Eye (tissue), 1 donor: ENCODE measurements at places on chromosomes 2 and 18.
A peak's percentile ranks its signal among the peaks of the same experiment; 100 is the strongest.

DNA sequence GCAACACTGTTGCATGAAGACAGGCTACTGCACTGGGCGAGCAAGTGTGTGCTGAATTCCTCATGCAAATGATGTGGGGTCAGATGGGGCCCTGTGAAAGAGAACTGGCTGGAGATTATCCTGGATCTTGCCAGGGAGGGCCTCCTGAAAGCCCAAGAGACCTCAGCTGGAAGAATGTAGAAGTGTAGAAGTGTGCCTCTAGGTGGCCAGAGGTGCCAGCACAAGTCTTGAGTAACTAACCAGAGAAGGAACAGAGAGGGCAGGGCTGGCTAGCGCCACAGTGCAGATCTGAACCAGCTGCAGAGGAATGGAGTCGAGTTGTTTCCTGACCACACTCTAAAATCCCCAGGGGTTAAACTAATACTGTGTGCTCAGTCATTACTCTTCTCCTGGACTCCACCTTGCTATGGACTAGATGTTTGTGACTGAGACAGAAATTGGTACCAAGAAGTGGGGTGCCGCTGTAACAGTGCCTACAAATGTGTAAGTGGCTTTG is 399.3 kb downstream of the LRATD1 start:
- no peak for DNase-seq

DNA sequence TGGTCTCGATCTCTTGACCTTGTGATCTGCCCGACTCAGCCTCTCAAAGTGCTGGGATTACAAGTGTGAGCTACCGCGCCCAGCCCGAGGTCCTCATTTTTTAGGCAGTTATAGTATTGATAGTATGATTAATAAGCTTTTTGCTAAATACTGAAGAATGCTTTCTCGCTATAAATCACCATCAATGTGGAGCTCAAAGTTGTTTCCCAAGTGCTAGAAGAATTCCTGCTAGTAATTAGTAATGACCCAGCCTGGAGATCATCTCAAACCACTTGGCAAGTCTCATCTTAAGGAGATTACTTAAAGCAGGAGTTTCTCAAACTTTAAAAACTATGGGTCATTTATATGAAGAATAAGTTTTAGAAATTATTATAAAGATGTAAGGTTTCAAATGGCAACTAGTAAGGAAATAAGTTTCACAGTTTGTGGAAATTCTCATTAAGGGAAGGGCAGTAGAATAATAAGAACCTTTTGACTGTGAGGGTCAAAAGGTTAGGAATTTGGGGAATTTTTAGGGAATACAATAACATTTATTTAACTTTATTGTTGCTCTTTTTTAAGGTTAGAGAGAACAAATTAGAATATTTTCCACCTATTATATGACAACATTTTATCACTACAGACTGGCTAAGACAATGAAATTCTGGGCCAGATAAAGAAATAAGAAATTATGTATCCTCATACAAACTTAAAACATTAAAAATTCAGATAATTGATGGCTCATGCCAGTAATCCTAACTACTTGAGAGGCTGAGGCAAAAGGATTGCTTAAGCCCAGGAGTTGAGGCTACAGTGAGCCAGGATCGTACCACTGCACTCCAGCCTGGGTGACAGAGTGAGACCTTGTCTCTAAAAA is 148.6 kb upstream of the MAP3K20 start:
- no peak for DNase-seq

DNA sequence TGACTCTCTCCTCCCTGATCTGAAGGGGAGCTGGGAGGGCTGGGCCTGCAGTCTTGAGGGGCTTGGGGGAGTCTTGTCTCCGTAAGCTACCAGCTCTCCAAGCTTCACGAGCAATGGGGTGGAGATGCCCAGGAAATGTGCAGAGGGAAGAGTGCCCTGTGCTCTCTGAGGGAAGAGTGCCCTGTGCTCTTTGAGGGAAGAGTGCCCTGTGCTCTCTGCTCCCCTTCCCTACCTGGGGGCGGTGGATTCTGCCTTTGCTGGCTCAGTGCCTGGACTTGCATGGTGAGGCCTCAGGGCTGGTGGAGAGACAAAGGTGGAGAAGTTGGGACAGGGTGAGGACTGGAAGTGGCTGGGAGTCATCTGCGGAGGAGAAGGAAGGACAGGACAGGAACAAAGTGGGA is 72.7 kb downstream of the TWIST2 start:
- no peak for DNase-seq

- no peak for DNase-seq
These were observed 8.9 kb downstream of the ZAP70 start for GRCh38 chr2:97722227-97722626.

- no peak for DNase-seq
These were observed 47.6 kb downstream of the COBLL1 start for GRCh38 chr2:164794016-164794415.

DNA sequence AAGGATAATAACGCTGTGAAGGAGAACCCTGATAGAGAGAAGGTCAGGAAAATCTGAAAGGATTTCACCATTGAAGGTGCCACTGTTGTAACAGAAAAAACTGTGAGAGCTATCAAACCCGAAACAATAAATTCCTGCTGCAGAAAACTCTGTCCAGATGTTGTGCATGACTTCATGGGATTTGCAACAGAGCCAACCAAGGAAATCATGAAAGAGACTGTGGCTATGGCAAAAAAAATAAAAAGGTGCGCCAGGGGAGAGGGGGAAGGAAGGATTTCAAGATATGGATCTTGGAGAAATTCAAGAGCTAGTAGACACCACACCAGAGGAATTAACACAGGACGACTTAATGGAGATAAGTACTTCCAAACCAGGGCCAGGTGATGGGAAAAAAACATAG is 88.0 kb downstream of the LDLRAD4 start:
- peak; percentile 34 for DNase-seq

- DNase-seq, result no peak
These were observed 168.7 kb upstream of the GULP1 start for GRCh38 chr2:188122985-188123384.

DNA sequence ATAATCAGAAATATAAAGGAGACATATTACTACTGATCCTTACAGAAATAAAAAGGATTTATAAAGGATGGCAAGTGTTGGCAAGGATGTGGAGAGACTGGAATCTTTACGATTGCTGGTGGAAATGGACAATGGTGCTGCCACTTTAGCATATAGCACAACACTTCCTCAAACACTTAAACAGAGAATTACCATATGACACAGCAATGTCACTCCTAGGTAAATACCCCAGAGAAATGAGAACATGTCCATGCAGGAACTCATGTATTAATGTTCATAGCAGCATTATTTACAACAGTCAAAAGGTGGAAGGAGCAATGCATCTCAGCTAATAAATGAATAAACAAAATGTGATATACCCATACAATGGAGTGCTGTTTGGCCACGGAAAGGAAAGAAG is 137.5 kb downstream of the NDUFA10 start:
- DNase-seq, result no peak

GRCh38 chr2:64562148-64562784 is 38.1 kb downstream of the AFTPH start:
- peak; percentile 12 for DNase-seq

DNA sequence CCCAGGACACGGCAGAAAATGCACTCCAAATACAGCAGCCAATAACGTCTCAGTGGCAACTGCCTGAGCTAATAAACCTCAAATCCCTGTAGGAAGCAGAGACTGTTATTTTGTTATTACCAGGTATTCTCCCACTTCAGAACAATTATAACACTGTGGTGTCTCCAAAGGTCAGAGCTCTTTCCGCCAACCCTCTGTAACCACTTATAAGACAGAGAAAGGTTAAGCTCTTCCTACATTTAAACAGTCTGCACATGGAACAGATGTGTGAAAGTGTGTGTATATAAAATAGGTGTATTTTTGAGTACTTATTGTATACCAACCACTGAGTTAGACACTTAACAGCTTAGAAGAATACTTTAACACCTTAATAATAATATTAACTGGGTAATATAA is 64.1 kb downstream of the FBXO15 start:
- DNase-seq, result no peak

DNA sequence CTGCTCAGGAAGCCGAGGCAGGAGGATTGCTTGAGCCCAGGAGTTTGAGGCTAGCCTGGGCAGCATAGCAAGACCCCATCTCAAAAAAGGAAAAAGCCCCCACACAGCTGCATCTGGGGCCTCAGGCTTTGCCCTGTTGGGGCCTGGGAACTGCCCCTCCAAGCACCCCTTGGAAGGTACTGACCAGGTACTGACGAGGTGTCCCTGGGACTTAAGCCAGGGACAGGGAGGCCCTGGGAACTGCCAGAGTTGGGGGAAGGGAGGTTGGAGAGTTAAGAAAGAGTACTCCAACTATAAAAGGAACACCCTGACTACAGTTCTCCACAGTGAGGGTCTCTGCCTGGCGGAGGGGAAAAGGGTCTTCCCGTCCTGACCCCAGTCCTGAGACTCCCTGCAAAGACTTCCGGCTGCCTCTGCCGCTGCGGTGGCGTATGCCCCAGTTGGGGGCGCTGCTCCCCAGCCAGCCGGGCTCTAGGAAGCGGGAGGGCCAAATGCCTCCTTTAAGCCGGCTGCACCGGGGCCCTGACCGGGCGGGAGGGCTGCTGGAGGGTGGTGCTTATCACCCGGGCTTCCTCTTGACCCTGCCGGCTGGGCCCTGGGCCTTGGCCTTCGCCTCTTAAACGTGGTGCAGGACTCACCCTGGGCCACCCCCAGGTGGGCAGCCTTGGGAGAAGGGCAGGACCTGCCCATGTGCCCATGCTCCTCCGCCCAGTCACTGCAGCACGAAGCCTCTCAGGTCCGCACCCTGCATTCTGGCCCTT is 12.8 kb downstream of the SLC30A3 start:
- peak; percentile 69 for DNase-seq

- no peak for DNase-seq
These were observed 1206.0 kb upstream of the ZEB2 start for GRCh38 chr2:145725876-145726275.

DNA sequence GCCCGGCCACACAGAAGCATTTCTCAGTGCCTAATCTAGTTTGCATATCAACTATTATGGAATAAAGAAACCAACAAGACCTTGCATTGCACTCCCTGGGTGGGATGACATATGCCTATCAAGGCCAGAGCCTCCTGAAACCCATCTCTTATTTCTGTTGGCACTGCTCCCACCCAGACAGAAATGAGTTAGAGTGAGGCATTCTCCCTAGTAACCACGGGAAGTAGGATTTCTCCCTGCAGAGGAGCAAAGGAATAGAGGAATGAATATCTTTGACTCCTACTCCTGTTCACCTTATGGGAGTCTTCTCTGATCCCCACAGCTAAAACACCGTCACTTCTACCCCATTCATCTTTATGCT is 24.2 kb upstream of the SCYGR1 start:
- no peak for DNase-seq

GRCh38 chr2:105732955-105733607 is 11.6 kb upstream of the NCK2 start:
- no peak for DNase-seq

GRCh38 chr2:33104726-33105125 is 158.0 kb downstream of the LTBP1 start:
- DNase-seq, result no peak

DNA sequence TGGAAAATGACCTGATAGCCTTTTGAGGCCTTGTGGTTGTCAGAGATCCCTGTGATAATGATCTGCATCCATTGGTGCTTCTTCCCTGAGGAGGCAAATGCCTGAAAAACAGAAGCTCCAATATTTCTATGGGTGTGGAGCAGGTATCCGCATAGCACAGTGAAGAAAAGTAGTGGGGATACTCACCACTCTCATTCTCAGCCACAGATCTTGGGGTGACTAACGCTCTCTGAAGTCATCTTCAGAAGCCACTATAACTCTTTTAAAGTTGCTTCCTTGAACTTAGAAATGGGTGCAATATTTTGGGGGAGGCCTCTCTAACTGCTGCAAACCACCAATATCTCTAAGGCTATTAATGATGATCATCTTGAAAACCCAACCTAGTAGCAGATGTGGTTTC is 46.2 kb downstream of the ARHGAP15 start:
- DNase-seq, result no peak

- no peak for DNase-seq
These were observed 108.3 kb upstream of the PPP1CB start for GRCh38 chr2:28643327-28643726.

GRCh38 chr2:67571785-67572718 is 174.9 kb downstream of the ETAA1 start:
- no peak for DNase-seq

- no peak for DNase-seq
These were observed 74.2 kb upstream of the FHL2 start for GRCh38 chr2:105473011-105473410.

DNA sequence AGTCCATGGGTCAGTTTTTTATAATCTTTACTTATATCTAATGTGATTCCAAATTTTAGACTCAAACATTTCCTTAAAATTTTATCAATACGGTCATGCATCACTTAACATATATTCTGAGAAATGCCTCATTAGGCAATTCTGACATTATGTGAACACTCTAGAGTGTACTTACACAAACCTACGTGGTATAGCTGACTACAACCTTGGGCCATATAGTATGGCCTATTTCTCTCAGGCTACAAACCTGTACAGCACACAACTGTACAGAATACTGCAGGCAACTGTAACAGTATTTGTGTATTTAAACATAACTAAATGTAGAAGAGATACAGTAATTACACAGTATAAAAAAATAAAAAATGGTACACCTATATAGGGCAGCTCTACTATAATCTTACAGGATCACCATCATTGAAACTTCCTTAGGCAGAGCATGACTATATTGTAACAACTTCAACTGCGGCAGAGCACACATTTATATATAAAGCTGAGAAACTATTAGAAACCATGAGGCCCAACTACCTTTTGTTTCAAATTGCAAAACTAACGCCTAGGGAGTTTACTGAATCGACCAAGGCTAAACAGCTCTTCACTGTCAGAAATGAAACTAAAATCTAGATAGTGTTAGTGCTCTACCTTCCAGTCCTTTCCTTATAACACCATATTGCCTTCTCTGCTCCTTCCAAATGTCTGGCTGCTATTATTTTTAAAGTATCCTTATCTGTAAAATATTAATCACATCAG is 6.9 kb downstream of the YES1 start:
- DNase-seq, result no peak

GRCh38 chr18:42950732-42951131 is 164.8 kb downstream of the RIT2 start:
- no peak for DNase-seq

DNA sequence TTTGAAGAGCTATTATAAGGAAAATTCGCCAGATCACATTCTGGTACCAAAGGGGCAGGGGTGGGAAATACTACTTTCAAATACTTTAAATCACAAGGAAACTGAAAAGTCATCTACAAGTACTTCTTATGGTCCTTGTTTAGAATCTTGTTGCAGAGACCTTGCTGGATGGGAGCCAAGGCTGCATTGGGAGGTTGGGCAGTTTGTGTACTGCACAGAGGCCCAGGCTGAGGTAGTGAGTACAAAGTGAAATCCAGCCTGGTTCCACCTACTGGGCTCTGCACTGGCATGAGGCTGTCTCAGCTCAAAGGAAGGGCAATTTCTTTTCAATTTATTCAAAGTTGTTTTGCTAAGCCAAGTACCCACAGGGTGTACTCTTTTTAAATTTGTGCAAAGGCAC is 140.3 kb upstream of the DLX2 start:
- DNase-seq, result no peak

GRCh38 chr18:2168022-2168421 is 403.3 kb downstream of the METTL4 start:
- DNase-seq, result no peak

GRCh38 chr18:74617486-74617885 is 19.8 kb downstream of the ZNF407 start:
- DNase-seq, result no peak

- DNase-seq, result no peak
These were observed 93.2 kb downstream of the ADD2 start for GRCh38 chr2:70674636-70675430.

GRCh38 chr2:5666798-5667197 is 25.4 kb upstream of the SOX11 start:
- no peak for DNase-seq

- DNase-seq, result peak; percentile 76
These were observed 77.5 kb upstream of the ASB18 start for GRCh38 chr2:236341721-236342120.

- no peak for DNase-seq
These were observed 36.5 kb upstream of the ASNSD1 start for GRCh38 chr2:189624648-189625355.
